Osteoblast (primary cell): ENCODE measurements at places on chromosomes 4 and X. TPM values are rescaled to one million over a fixed set of nuclear protein-coding genes. Genes with fewer than 3 reads are reported as not detected.
A peak's percentile ranks its signal among the peaks of the same experiment; 100 is the strongest.

The GABRA4 gene
- total RNA-seq, result under 0.01 TPM in 1 of 2 replicates, not detected in the other

The UNC5C gene
- 9.0 and 13.6 TPM in 2 replicates for total RNA-seq

The LRRC66 gene
- 0.36 and 0.88 TPM in 2 replicates for total RNA-seq

DNA sequence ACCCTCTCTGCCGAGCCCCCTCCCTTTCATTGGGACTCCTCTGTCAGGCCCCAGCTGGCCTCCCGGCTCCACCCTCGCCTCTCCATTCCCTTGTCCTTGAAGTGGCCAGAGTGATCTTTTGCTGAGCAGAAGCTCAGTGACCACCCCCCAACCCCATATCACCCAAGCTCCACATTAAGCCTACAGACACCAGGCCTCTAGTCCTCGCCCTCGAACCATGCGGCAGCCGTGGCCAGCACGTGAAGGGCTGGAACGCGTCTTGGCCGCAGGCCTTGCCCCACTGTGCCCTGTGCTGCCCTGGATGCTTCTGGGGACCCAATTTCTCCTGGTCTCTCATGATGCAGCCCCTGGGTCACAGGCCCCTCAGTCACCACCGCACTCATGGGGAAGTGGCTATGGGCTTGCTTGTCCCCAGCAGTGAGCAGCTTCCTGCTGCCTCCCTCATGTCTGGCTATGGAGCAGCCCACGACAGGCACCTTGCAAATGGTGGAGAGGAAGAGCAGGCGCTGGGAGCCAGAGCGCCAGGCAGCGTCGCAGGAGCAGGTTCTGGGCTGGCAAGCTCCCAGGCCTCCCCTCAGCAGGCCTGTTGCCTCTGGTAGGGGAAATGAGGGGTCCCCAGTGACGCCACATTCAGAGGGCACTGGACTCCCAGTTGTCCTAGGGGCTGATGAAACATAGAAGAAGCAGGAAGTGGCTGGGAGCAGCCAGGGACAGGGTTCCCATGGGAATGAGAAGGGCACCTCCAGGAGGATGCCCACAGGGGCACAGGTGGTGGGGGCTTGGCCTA is 757 bp upstream of the SRPK3 start:
- peak; percentile 90 for DNase-seq

GRCh38 chr4:121950680-121951520 is 960 bp downstream of the TRPC3 start:
- peak; percentile 82 for DNase-seq

DNA sequence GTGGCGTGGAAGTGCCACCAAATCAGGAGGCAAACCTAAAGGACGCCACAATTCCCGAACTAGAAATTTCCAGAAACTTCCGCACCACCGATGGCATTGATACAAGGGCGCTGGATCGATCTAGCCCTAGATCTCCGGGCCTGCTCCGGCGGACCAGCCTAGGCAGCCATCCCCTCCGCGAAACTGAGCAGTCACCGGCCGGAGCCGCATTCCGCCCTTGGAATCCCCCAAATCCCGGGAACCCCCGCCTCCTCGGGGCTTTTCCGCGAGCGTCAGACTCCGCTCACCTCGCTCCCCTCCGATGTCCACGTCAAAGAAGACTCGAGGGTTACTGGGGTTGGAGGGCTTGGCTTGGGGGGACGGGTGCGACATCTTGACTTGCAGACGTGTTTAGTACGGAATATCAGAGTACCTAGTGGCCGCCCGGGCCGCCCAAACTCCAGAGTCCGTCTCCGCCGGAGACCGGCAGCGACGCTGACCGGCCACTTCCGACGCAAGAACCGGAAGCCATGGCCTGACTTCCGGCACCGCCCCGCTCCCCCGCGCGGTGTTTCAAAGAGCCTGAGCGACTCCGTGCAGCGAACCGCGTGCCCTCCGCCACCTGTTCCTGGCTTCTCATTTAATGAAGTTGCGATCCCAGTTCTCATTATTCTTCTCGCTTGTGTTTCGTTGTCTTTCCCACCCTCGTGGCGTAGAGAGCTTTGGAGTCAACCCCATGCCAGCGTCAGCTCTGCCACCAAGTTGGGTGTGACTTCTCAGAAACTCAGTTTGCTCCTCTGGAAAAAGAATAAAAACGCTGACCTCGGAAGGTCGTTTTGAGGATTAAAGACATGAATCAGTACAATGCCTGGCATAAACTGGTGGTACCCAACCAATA is at the start of gene PPID:
Gene PPID, minus strand, starts transcription at position 480 of the 877 bp plus-strand sequence. Its CDS starts 108 bp downstream, at position 372.
- peak; percentile 86 for DNase-seq

DNA sequence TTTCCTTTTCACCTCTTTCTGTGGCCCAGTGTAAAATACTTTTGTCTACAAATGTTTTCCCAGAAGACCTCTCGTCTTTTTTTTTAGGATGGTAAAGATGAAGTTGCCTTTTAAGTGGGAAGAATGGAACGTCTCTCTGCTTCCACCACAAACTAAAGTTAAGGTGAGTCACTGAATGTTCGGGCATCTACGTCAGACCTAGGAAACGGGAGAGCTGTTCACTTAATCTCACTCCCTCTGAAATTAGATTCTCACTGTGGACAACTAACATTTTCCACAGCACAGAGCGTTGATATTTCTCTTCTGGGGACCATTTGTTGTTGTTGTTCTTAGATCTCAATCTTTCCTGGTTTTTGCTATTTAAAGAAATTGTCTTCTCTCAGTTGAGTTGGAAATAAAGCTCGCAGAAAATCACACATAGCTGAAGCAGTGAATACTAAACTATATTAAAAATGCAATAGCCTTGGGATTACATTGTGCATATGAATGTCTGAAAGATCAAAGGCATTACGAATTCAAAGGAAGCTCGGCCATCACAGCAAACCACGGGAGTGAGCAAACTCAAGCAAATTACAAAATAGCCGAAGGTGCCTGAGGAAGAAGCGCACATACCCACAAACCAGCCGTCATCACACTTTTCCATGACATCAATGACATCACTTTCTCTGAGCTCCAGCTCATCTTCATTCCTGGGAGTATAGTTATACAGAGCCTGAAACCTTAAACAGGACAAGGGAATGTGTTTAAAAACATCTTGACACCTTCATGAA is 53.9 kb upstream of the PDLIM3 start:
- peak; percentile 51 for DNase-seq

DNA sequence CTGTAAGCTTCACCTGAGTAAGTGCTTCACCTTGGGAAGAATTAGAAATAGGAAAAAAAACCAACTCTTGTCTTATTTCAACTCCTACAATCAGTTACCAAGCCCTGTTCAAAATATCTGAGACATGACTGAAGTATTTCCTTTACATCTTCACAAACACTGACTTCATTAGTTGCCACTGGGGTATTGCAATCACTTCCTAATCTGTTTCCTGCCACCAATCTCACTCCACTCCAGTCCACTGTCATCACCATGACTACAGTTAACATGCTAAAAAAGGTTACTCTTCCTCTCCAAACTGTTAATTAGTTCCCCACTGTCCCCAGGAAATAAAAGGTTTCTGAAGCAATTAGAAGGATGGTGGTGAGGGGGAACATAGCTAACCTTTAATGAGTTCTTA is 3.3 kb upstream of the SUPT20HL1 start:
- peak; percentile 74 for DNase-seq

DNA sequence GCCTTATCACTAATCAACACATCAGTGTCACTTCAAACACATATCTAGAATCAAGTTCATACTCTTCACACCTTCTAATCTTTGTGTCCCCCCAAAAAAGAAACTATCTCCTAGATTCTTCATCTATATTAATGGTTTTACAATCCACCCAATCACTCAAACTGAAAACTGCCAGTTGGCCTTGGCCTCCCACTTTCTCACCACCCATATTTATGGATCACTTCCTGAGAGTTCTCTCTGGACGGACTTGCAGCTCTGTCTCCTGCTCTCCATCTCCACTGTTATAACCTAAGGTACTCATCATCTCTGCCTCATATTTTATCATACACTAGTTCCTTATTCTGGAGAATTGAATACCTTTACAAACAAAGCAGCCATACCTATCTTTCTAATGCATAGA is 106.1 kb upstream of the ATOH1 start:
- DNase-seq, result no peak
